ENCODE measurements at places on chromosomes 16 and 17.

DNA sequence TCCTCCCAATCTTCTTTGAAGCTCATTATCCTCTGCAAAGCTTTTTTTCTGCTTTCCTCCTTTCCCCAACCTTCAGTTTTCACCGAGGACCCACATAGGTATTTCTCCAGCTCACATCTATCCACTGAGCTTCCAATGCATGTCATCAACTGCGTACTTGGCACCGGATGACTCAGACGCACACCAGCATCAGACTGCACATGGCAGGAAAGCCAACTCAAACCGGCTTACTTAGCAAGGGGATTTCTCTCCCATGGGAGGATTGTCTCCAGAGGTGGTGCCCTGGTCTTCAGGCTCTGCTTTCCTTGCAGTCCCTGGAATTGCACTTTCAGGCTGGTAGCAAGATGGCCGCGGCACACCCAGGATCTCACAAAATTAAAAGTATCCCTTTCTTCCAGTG, 1.7 kb upstream of the AKTIP start:
- peak; percentile 26 for DNase-seq

DNA sequence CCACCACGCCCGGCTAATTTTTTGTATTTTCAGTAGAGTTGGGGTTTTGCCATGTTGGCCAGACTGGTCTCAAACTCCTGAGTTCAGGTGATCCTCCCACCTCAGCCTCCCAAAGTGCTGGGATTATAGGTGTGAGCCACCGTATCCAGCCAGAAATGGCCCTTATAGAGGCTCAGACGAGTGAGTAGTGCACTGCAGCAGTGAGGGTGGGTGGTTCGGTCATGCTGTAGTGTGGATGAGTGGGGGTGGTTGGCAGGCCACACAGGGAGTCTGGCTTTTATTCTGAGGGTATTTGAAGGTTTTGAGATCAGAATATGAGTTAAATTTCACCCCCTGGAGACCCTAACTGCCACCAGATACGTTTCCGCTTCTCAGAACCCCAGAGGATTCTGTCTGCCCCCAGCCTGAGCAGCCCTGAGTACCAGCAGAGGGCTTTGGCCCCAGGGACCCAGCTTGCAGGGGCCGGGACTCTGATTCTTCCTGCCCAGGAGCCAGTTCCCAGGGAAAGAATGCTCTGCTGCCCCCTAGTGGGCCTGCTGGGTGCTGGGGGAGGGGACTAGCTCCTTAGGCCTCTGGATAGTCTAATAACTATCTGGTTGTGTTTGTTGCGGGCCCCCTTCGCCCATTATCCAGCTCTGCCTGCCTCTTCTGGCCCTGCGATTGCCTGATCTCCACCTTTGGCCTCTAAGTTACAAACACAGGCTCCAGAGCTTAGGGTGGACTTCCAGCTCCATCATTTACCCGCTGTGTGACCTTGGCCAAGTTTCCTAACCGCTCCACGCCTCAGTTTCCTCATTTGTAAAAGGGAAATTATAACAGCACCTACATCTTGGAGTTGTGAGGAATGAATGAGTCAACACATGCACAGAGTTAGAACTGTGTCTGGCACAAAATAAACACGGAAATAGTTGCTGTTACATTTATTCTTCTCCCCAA, 2.0 kb downstream of the ZNF771 start:
- peak; percentile 96 for DNase-seq

GRCh38 chr17:80000981-80001775, 34.5 kb downstream of the TBC1D16 start:
- no peak for DNase-seq

DNA sequence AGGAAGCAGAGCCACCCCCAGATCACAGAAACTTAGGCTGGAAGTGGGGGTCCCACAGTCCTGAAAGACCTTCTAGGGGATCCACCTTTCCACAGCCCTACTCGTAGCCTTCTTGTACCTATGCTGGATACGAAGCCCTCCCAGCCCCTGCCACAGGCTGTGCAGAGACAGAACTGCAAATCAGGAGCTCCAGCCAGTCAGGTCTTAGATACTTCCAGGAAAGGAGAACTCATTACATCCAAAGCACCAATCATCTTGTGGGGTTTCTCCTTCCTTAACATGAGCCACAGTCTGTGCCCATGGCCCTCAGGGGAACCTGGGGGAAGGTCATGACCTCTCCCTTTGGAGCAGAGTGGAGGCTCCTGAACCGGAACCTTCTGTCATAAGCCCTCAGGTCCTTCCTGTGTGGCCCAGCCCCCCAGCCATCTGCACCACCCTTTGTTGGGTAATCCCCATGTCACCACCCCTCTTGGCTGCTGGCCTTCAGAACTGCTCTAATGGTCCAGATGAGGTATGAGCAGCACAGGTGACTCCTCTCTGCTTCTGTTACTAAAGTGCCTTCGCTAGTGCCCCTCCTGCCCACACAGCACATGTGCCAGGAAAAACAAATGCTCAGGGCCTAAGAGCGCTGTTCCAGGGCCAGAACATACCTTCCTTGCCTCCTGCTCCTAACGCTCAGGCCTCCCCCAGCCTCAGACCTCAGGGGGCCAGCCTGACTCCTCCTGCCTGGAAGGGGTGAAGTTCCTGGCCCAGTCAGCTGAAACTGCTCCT, 14.6 kb downstream of the SRCIN1 start:
- DNase-seq: no peak

DNA sequence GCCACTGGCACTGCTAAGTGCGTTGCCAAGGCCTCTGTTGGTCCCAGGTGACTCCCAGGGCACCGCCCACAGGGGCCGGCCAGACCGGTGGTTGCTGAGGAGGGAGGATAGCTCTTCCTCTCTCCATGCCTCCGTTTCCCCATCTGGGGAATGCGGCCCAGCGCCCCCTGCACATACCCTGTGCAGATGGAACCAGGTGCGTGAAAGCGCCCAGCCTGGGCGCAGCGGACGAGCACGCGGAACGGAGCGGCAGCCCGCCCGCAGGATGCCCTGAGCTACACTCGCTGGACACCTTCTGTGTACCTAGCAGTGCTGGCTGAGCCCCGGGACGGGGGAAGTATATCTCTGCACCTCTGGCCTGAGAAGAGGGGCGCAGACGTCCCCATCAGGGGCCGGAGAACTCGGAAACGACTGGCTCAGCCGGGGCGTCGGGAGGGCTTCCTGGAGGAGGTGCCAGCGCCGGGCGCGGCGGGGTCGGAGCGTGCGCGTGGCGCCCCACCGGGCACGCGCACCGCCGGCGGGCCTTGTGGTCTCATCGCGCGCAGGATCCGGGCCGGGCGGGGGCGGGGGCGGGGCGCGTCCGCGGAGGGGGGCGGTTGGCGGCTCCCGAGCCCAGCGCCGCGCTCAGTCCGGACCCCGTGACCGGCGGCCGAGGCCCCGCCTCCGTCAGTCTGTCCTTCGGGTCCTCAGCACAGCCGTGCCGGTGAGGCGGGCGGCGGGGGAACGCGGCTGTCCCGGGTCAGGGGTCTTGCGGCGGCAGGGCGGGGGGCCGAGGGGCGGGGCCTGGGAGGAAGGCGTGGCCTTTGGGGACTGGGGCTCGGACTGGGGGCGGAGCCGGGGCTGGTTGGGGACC, at the start of the genes CCDC78 and HAGHL:
TSS of gene CCDC78 (minus strand) at position 6 of the 853 bp plus-strand sequence. CDS start 76 bp downstream, outside the sequence.
TSS of gene HAGHL (plus strand) at position 669 of the 853 bp plus-strand sequence. CDS start 404 bp downstream, outside the sequence.
- DNase-seq: peak; percentile 71

GRCh38 chr17:622356-622755, 92.3 kb downstream of the VPS53 start:
- DNase-seq: no peak

- no peak for DNase-seq
These were observed 187.7 kb downstream of the XYLT1 start for GRCh38 chr16:17283016-17283415.

DNA sequence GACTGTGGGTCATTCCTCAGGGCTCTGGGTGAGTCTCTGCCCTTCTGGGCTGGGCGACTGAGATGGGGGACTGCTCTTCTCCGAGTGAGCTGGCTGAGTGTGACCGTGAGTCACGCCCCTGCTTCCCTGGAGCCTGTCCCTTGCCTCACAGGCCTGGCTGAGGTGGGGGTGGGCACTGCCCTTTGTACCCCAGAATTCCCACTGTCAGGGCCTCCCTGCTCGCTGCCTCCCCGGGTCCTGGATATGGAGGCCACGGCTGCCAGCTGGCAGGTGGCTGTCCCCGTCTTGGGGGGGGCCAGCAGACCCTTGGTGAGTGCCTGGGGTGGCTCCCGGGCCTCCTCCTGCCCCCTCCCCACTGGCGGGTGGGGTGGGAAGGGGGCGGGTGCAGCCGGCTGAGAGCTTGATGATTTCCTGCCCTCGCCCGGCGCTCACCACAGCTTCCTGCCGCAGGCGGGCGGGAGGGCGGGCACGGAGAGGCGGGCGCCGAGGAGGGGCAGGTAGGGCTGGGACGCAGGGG, at the start of gene LAT:
TSS of gene LAT (plus strand) at position 434 of the 517 bp plus-strand sequence. CDS start 366 bp downstream, outside the sequence.
- DNase-seq: peak; percentile 79

DNA sequence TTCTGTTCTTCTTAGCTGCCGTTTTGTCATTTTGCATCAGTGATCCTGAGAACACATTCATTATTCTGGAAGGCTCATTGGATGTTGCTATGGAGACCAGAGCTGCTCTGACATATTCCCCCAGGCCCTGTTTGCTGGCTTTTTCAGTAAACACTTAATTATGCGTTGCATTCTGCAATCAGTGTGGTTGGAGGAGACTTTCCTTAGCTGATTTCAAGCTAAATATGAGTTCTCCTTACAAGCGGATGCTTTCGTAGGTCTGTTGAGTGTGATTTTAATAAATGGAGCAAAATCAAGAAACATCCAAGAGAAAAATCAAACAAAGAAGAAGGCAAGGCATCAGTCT, 38.2 kb upstream of the NUDT7 start:
- no peak for DNase-seq

GRCh38 chr16:87837627-87838289, 31.5 kb downstream of the SLC7A5 start:
- DNase-seq: no peak

- DNase-seq: no peak
These were observed 26.3 kb downstream of the ARHGAP23 start for GRCh38 chr17:38454532-38454931.

DNA sequence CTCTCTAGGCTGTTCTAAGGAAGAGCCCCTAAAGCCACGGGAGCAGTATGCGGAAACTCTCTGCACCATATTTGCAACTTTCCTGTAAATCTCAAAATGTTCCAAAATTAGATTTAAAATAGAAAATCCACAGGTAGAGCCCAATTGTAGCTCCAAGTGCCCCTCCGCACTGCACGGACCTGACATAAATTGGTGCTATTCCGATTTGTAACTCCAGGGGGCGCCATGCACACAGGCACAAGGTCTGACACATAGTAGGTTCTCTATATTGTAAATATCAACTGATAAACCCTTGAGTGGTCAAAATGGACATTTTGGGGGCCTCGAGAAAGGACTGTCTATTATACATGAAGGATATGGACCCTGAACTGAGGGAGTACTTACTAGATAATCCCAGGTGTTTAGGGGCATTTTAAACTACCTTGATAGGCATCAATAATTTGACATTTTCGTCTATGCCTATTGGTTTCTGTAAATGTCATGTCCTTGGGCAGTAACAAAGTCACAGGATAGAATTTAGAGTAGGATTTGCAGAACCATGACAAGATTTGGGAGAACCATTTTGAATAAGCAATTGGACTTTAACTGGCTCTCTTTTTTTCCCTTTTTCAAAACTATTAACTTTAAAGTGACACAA, 36.6 kb upstream of the TMEM132E start:
- DNase-seq: peak; percentile 54

DNA sequence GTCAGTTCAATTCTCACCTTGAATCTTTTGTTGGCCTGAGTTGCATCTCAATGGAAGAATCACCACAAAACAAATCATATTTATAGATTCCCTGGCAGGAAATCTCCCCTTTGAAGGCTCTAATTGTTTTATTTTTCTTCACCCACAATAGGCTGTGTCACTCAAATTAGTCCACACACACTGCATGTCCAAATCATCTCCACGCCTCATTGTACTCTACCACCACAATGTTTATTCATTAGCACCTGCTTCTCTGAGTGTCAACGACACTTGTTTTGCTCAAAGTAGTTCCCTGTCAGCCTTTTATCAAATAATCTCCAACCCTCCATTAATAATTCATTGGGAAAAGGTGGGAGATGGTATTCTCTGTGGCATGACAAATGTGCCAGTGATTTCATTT, 164.3 kb downstream of the ABCC12 start:
- DNase-seq: no peak

DNA sequence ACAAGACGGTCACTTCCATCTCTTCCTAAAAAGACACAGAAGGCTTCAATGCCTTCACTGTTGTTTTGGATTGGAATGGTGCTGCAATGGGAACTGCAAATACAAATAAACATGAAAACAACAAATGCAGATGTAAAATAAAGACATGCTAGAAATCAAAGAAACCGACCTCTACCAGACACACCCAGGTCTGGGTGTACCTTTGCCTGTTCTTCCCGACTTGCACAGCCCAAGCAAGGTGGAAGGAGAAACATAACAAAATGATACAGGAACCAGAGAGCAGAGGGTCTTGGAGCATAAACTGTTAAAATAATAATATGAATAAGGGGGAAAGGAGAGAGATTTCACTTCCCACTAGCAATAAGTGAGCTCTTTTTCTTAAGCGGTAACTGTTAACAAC, 17.3 kb downstream of the RFFL start:
- no peak for DNase-seq

DNA sequence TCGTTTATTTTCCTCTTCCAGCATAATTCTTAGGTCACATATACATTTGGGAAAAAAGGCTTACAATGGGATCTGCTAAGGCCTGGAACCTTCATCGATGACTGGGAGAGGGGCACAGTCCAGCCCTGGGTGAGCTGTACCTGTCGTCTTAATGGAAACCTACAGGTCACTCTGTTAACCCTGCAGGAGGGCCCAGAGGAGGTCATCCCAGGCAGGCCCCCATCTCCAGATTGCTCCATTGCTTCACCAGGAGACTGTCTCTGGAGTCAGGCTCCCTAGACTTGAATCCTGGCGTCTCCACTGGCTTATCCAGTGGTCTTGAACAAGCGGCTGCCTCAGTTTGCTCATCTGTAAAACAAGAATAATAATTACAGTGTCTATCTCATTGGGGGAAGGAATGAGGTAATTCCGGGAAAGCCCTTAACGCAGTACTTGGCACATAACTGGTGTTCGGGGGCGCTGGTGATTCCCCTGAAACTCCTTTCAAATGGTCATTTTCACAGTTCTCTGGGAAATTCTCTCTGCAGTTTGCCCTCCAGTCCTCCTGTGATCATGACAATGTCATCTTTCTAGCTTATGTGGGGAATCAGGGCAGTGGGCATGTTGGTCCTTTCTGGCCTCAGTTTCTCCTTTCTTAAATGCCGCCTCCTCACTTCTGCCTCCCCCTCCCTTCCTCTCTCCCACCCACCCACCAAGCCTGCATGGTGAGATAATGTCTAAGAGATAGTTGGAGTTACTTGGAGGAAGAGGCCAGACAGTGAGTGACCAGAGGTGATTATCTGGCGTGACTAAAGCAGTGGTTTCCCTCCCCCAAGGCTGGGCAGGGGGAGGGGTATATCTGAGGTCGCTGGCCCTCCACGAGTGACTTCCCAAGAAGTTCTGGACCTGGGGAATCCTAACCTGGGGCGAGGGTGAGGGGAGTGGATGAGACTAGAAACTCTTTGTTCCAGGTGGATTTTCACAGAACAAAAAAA, 31.3 kb upstream of the TAC4 start:
- DNase-seq: no peak

- DNase-seq: no peak
These were observed 24.9 kb upstream of the CDC42EP4 start for GRCh38 chr17:73336408-73337329.

DNA sequence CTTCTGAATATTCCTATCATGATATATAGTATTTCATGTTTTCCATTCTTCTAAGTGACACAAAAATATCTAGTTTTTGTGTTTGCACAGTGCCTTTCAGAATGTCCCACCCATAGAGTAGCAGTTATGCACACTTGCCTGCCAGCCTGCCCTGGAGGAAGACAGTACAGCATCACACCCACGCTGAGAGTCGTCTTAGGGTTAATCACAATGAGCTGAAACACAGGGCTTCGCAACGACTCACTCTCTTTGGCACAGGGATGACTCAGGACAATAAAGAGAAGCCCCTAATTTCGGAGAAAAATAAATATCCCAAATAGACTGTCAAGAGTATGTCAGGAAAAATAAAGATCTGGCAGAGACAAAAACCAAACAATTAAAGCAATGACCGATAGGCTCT, 11.6 kb upstream of the NDUFAB1 start:
- DNase-seq: no peak

Measured in activated CD8-positive, alpha-beta memory T cell treated with anti-CD3 and anti-CD28 coated beads, Interleukin-2, amount 50 U/mL, for 4 hours (primary cell).